ENCODE measurements at places on chromosomes 5 and 9. TPM values are rescaled to one million over a fixed set of nuclear protein-coding genes. Genes with fewer than 3 reads are reported as not detected.

SYK gene
- total RNA-seq: 0.48 TPM

ORM1 gene
- not detected for total RNA-seq

RLN2 gene
- total RNA-seq: 2.8 TPM

IGIP gene
- 1.3 TPM for total RNA-seq

NDUFB6 gene
- 59.3 TPM for total RNA-seq

G3BP1 gene
- 375 TPM for total RNA-seq

TMEM252 gene
- total RNA-seq: not detected

Data from activated naive CD8-positive, alpha-beta T cell treated with anti-CD3 and anti-CD28 coated beads for 36 hours (primary cell).